Aortic smooth muscle cell (primary cell): ENCODE measurements at places on chromosomes 1 and 21. TPM values are rescaled to one million over a fixed set of nuclear protein-coding genes. Genes with fewer than 3 reads are reported as not detected.

PLA2G2D gene
- total RNA-seq, result not detected in 2 replicates

URB1 gene
- total RNA-seq, result 12.4 and 19.0 TPM in 2 replicates

BSND gene
- total RNA-seq, result not detected in 2 replicates

GJC2 gene
- 3.2 and 4.6 TPM in 2 replicates for total RNA-seq

MAP3K21 gene
- not detected in 2 replicates for total RNA-seq

MTARC2 gene
- 7.9 and 10.7 TPM in 2 replicates for total RNA-seq

SYCP1 gene
- not detected in 2 replicates for total RNA-seq

SH2D5 gene
- total RNA-seq, result 1.6 and 2.5 TPM in 2 replicates

ADAMTSL4 gene
- 6.3 and 10.4 TPM in 2 replicates for total RNA-seq

ADAM30 gene
- not detected in 2 replicates for total RNA-seq

DMBX1 gene
- not detected in 2 replicates for total RNA-seq

SMCP gene
- not detected in 2 replicates for total RNA-seq
